ENCODE measurements at places on chromosomes 7 and 10.
A peak's percentile ranks its signal among the peaks of the same experiment; 100 is the strongest.

- no peak for DNase-seq
Observed at GRCh38 chr7:2105917-2106316, 126.8 kb downstream of the MAD1L1 start.

- no peak for DNase-seq
Observed at GRCh38 chr10:132554991-132555647, 17.5 kb downstream of the INPP5A start.

GRCh38 chr10:73248259-73248724 is 1.2 kb upstream of the DNAJC9 start:
- DNase-seq, result no peak

GRCh38 chr7:121020989-121021969 is 32.8 kb downstream of the CPED1 start:
- no peak for DNase-seq

DNA sequence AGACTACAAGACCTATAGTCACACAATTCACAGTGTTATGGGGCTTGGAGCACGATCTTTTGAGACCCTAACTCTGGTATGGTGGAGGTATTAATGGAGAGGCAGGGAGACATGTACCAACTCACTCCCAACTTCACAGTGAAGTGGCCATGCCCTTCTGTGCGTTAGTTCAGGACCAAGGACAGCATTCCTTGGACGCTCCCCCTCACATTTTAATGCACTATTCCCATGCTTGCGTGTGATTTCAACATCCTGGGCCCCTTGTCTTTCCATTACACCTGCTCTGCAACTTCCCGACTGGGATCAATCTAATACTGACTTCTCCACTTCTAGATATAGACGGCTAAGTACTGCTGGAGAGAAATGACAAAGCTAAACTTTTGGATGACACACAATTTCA is 72.7 kb downstream of the PLCE1 start:
- DNase-seq, result no peak

- no peak for DNase-seq
Observed at GRCh38 chr10:73922007-73922863, 11.3 kb downstream of the PLAU start.

DNA sequence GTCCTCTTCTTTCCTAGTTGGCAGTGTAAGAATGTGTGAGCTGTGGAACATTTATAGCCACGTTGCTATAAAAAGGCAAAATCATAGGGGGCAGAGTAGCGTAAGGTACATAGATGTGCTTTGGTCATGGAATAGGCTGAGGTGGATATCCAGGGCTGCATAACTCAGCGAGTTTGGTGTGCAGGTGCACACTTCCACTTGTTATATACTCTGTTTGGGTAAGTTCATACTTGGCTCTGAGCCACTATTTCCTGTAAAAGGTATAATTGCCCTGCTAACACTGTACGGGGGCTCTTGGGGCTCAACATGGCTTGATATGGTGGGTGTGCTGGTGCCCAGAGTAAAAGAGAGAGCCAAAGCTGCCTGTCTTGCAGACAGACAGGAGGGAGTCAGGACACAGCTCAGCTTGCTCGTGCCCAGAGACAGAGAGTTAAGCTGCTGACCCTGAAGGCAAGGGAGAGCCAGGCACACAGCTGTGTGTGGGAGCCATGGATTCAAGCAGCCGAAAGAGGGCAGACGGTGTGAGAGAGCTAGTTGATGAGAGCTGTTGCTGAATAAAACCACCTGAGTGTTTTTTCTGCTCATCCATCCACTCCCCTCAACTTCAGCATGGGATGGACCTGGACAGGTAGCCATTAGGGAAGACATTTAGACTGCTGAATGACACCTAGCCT is 126.7 kb downstream of the DKK1 start:
- no peak for DNase-seq

DNA sequence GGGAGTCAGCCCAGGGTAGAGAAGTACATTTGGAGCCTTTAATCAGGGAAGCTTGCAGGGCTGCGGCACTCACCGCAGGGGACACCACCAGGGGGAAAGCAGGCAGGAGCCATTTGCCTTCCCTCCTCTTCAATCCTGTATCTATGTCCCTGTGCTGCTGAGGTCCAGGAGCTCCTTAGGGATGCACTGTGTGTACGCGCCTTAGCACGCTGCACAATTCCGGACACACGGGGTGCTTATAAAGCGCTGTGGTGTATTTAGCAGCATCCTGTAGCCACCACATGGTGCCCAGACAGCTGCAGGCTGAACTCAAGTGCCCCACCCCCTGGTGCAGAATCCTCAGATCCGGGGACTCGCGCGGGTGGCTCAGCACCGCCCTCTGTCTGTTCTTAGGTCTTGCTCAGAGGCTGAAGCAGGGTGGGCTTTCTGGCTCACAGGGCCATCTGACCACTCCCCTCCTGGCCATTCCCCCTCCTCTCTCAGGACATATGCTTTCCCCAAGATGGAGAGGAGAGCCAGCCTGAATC is 421.4 kb downstream of the SDK1 start:
- DNase-seq, result peak; percentile 84

DNA sequence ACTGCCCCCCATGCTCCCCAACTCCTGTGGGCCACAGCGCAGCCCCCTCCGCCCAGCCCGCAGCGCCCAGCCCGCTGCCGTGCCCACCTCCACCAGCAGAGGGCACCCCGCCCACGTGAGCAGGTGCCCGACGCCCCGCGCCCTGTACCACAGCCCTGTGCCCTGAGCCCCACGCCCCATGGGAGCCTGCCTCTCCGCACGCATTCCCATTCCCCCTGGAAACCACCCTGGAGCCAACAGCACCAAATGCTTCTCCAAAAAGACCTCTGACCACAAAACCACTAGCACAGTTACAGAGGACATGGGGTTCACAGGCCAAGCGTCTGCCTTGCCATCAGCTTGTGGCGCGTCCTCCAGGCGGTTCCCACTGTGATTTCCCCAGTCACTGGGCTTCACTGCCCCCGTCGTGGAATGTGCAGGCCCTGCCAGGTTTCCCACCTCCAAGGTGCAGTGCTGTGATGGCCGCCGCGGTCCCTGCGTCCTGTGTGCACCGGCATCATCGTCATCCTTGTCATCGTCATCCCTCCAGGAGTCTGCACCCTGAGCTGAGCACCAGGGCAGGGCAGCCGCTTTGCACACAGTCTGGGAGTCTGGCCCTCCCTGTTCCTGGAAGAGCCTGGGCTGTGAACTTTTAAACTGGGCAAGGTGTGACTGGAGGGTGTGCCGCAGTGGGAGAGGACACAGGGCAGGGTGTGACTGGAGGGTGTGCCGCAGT is 61.7 kb downstream of the PWWP2B start:
- peak; percentile 27 for DNase-seq

GRCh38 chr10:57716884-57717283 is 550.8 kb downstream of the IPMK start:
- DNase-seq, result no peak

GRCh38 chr7:142328551-142328950 is 70.7 kb upstream of the PRSS58 start:
- DNase-seq, result no peak

GRCh38 chr10:61592581-61592980 is 70.1 kb upstream of the CABCOCO1 start:
- DNase-seq, result no peak

GRCh38 chr7:88669913-88670312 is 89.6 kb upstream of the ZNF804B start:
- no peak for DNase-seq

DNA sequence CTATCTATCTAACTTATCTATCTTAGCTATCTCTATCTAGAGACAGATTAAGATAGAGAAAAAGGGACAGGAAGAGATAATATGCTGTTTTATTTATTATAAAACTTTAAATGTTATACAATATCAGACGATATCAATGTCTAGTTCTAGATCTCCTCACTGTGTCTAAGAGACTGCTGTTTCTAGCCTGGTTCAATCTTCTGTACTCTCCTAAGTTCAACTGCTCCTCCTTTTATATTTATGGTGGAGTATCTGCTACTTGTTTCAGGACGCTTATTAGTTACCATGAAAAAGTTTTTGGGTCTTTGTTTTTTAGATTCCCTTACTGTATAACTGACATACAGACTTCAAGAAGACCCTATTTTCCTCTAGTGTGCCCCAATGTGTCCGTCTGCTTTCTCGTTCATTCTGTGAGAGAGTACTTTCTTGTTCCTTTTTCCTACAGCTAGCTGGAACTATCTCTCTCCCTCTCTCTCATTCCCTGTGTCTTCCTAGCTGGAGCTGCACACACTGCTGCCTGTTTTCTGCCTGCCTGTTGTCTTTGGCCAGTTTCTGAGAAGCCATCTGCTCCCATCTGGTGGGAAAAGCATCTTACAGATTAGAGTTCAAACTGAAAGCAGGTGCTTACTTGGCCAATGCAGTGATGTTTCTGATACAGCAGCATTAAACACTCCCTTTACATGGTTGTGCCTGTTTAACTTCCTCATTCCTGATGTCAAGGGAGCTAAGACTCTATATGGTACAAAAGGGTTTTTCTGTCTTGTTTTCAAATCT is 49.4 kb upstream of the ARL4A start:
- peak; percentile 44 for DNase-seq

DNA sequence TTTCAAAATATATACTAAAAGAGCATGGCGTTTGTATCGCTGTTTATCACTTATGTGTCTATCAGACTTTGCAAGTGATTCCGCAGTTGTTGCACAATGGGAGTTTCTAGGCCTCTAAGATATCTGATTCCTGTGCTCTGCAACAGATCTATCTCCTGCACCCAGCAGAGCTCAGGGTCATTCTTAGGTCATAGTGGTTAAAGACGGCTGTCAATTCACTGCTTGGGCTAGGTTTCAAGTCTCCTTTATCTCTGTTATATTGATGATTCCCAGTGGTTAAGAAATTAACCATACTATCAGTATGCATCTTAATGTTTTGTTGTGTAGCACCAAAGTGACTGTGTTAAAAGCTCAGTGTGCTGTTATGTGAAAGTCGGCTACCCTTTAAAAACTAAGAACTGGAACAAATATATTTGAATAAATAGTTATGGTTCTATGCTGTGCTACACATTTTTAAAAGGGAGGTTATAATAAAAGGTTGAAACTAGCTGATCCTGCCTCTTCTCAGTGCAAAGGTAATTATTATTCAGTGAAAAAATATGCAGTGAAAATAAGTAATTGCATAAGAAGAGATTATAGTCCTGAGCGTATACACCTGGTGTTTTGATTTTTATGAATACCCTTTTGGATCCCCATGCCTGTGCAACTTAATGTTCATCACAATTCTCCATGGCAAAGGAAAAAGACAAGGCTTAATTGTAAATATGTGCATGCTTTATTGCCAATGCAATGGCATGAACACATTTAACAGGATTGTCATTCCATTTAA is 24.0 kb downstream of the HOXA1 start:
- no peak for DNase-seq

DNA sequence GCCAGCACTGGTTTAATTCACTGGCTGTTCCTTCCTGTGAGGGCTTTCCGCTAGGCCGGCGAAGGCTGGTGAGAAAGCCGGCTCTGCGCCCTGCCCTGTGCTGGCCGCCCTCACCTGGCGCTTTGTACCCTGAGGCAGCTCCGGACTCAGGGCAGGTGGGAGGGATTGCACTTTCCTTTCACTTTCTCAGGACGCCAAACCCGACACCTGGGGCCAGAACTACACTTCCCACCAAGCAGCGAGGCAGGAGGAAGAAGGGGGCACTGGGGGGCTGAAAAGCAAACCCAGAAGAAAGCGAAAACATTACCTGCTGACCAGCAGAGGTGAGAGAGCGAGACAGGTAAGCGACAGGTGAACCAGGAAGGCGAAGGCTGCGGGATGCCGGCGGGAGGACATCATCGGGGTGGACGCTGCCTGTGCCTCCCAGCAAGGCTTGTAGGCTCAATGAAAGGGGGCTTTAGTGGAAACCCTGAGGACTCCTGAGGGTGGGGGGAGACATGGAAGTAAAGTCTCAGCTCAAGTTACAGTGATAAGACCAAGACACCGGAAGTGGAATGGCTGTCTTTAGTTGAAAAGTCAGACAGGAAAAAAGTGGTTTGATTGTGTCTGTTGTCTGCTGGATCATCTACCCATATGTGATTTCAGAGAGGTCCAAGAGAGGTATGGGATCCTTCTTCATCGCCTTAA is at the start of gene RAB19:
TSS of gene RAB19 (plus strand) at position 181 of the 687 bp plus-strand sequence. CDS start 3,589 bp downstream, outside the sequence.
- peak; percentile 78 for DNase-seq

DNA sequence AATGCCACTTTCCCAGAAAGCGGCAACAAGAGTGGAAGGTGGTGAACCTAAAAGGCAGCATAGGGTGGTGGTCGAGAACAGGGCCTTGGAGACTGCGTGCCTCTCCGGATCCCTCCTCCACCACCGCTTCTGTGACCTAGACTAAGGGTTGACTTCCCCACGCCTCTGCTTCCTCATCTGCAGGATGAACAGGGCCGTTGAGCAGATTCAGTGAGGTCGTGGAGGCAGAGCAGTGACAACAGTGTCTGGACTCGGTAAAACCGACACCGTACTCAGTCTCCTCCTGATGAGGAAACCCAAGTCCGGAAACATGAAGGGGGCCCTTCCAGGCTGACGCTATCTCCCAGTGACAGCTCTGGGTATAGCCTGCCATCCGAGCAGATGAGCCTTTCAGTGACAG is 162.6 kb downstream of the CELF2 start:
- no peak for DNase-seq
